Retina (tissue), 1 donor: ENCODE measurements at places on chromosomes 1 and 21.

DNA sequence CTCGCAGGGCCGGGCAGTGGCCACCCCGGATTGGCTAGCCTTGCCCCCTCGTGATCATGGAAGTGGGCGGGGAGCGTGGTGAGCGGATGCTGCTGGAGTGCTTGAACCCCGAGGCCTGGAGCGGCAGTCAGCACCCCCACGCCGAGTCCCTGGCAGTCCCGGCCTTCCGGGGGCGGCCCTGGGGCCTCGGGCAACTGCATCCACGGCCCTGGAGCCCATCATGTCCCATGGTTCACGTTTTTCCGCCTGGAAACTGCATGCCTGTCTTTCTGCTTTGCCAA is 45.6 kb downstream of the CDC7 start:
- DNase-seq = no peak

- DNase-seq = peak; percentile 88
Measured at GRCh38 chr1:201982623-201983379, at the start of gene RNPEP. TSS of gene RNPEP (plus strand) at chr1:201982648. CDS start at chr1:201982667, 19 bp downstream.

DNA sequence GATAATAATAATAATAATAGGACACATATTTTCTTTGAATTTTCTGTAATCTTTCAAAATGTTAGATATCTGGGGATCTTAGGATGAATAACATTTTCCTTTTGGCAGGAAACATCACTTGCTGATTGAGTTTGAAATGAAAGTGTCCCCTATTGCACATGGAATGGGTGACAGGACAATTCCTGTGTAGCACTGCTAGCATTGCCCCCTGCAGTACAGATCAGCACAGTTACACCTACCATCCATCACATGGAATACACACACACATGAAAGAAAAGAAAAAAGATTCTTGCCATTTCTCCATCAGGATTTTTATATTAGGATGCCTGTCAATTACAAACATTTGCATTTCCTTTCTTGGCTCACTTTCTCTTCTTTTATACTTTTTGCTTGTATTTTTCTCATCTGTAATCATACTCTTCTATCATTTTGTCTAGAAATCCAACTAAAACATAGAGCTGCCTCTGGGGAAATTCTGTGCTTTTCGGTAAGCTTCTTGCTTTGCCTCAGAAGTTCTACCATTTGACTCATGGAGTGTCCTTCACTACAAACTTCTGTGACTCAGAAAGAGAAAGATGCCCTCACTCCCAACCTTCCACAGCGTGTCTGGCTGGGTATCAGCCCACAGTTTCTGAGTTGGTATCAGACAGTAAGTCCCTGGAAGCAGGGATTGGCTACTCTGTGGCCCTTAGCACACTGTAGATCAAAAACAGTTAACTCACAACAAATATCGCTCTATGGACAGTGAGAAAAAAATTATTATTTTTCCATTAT is 641.2 kb downstream of the PTPRC start:
- no peak for DNase-seq

- DNase-seq = no peak
Measured at GRCh38 chr1:37465593-37466517, 8.5 kb upstream of the ZC3H12A start.

GRCh38 chr1:6171548-6172124 is 8.5 kb downstream of the CHD5 start:
- DNase-seq = peak; percentile 55

DNA sequence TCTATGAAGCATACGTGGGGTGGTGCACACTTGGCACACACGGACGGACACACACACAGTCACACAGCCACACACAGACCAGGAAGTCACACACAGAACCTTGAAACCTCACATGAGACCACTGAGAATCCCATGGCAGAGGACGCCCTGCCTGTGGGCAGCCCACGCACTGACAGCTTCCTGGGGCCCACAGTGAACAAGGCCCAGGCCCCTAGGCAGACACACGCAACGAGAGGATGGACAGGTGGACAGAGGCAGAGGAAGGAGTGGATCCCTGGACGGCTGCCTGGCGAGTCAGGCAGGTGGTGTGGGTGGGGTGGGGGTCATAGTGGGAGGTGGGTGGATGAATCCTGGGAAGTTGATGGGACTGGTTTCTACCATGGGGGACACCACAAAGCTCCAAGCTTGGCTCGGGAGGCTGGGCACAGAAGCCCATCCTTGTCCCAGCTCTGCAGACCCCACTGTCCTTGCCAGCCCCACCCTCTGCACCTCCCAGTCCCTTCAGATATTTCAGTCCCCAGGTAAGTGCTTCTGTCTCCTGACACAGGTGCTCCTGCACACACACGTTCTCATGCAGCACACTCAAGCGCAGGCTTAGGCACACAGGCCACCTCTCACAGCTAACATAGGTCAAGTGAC is 49.1 kb downstream of the WNT9A start:
- DNase-seq = peak; percentile 9

- DNase-seq = no peak
Measured at GRCh38 chr1:114130846-114131525, 22.7 kb downstream of the SYT6 start.

DNA sequence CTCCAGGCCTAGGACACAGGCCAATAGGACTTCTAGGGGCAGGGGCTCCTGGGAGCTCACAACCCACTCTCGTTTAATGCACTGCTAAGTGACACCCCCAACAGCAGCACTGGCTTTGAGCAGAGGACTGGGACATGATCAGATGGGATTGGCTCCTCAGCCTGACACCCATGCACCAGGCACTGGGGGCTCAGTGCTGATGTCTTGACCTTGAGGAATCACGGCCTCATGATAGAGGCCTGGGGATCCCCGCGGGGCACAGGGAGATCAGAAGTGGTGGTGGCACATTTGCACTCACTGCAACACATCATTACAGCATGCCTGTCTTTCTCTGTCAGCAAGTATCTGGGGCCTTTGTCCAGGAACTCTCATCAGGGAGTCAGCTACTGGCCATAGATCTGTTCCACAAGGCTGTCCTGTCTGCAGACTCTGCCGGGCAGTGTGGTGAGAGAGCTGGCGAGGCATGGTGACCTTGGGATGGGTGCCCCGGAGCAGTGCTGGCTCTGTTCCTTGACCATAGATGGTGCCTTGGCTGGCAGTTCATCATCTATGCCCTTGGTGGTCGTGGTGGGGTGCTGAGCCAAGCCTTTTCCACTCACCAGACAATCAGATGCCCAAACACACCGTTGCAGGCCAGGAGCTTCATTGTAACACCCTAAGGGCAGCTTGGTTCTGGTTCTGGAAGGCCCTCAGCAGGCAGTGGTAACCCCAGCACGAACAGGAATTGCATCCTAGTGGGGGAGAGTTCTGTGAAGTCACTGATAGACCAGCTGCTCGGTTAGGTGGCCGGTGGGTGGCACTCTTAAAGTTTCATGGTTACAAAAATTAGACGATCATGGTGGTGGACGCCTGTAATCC is 22.2 kb upstream of the PARP1 start:
- DNase-seq = no peak

DNA sequence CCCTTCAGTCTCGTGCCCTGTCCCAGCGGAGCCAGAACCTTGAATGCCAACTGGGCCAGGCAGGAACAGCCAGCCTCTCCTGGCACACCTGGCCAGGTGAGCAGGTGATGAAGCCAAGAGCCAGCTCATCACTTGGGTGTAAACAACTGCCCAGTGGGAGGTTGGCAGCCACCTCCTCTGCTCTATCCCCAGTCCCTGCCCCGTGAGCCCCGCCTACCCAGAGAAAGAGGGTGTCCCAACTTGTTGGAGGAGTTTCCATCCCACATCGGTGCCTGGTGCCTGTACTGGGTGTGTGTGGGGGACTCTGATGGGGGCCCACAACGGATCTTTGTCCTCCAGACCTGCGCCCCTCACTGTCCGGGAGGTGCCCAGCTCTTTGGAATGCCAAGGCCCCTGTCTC is 17.8 kb upstream of the FAM131C start:
- peak; percentile 1 for DNase-seq

DNA sequence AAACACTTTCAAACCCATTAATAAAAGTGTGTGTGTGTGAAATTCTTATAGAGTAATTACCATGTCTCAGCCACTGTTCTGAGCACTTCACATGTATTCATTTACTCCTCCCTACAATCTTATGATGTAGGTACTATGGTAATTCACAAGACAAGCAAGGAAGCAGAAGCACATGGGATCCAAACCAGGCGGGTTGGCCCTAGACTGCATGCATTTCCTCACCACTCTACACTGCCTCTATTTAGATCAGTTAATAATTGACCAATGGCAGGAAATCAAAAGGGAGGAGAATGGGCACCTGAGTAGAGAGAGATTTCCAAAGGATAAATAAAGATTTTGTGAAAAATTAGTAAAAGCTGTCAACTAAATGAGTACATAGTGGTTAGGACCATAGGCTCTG is 15.7 kb downstream of the MAP3K21 start:
- DNase-seq = no peak

DNA sequence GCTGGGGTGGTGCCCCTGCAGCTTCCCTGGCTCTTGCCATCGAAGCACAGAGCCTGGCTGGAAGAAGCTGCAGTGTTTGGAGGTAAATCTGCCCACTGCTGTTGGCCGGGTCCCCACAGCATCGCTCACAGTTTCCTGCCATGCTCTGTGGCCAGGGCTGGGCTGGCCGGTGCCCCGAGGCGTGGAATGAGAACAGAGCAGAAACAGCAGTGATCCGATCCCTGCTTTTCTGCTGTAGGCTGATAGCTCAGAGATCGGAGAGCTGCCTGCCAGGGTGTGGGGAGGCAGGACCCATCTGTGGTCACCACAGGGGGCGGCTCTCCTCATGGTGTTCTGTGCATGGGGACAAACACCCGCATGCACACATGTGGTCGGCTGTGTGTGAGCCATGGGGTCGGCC is 11.5 kb downstream of the SLC45A1 start:
- DNase-seq = no peak

DNA sequence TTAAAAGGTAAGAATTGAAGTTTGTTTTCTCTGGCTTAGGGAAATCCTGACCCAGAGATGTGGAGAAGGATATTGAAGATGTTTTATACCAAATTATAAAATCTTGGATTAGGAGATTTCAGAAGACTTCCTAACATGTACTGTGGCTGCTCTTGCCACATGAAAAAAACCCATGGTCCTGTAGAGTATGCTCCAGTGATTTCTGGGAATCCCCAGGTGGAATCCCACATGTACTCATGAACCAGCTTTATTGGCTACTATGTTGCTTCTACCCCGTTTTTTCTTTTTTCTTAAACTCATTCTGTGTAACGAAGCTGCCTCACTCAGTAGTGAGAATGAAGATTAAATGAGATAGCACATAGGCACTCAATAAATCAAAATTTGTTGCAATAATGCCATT is 132.7 kb upstream of the SGIP1 start:
- no peak for DNase-seq

DNA sequence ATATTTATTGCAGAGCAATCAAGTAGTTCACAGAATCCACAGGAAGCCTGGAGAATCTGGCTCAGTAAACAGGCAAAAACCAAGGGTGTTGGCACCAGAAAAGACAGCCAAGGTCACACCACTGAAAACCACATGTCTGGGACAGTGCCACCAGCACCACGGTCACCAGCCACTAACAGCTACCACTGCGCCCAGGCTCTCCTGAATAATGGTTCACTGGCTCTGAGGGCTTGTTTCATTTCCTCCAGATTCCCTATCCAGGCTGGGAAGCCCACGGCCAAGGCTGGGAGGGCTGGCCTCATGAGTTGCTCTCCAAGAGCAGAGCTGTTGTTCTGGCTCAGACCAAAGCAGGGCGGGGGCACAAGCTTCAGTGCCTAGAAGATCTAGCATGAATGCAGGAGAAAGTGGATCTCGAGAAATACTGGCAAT is 54.5 kb upstream of the PTGFRN start:
- peak; percentile 36 for DNase-seq

- DNase-seq = no peak
Measured at GRCh38 chr1:3914331-3914851, 14.3 kb upstream of the C1orf174 start.

GRCh38 chr1:172887162-172887561 is 163.6 kb downstream of the TNFSF18 start:
- no peak for DNase-seq

GRCh38 chr1:187067160-187067559 is 238.4 kb downstream of the PLA2G4A start:
- DNase-seq = no peak

DNA sequence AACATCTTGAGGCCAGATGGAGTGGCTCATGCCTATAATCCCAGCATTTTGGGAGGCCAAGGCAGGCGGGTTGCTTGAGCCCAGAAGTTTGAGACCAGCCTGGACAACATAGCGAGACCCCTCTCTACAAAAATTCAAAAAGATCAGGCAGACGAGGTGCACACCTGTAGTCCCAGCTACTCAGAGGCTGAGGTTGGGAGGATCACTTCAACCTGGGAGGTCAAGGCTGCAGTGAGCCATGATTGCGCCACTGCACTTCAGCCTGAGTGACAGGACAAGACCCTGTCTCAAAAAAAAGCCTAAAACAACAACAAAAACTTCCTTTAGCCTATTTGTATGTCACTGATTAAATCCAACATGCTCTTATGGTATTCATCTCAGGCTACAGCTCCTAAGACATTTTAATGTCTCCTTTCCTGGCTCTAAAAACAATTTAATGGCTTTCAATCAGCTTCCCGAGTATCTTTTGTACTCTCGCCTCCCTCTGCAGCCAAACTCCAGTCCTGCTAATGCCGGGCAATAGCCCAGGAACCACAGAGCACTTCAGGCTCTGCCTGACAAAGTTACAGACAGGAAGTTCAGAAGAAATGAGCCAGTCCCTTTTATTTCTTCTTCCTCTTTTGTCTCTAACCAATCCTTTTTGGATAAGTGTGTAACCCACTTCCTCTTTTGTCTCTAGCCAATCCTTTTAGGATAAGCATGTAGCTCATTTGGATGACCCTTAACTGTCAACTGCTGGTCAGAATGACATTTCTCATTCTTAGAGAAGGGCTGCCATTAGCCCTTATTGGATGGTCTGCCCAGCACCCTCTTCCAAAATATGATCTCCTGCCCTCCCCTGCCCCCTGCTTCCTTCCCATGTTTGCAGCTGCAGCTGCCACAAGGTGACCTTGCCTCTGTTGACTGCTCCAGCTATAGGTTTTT is 6.6 kb upstream of the DOP1B start:
- no peak for DNase-seq

GRCh38 chr1:64246294-64246917 is 43.0 kb downstream of the UBE2U start:
- peak; percentile 28 for DNase-seq

DNA sequence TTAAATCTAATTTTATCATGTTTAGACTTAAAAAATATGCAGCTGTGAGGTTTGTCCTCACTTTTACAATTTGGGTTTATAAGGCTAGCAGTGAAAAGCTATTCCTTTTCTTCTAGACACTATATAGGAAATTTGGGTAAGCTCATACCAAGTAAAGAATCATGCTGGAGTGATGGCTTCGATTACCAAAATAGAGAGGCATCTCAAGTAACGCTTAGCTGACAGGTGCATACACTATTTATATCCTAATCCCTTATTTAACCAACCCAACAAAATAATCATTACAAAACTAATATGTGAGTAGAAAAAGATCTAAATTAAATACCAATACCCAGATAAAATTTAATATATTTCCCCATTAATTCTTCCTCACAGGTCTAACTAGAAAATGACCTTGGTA is 193.2 kb downstream of the LHX8 start:
- DNase-seq = no peak

GRCh38 chr1:41380979-41381691 is 19.9 kb downstream of the FOXO6 start:
- peak; percentile 73 for DNase-seq

- no peak for DNase-seq
Measured at GRCh38 chr1:42431514-42431913, 24.3 kb downstream of the ZMYND12 start.

GRCh38 chr21:32956061-32956656 is 69.6 kb upstream of the OLIG2 start:
- DNase-seq = no peak
